ENCODE measurements at places on chromosomes 7 and 10.

DNA sequence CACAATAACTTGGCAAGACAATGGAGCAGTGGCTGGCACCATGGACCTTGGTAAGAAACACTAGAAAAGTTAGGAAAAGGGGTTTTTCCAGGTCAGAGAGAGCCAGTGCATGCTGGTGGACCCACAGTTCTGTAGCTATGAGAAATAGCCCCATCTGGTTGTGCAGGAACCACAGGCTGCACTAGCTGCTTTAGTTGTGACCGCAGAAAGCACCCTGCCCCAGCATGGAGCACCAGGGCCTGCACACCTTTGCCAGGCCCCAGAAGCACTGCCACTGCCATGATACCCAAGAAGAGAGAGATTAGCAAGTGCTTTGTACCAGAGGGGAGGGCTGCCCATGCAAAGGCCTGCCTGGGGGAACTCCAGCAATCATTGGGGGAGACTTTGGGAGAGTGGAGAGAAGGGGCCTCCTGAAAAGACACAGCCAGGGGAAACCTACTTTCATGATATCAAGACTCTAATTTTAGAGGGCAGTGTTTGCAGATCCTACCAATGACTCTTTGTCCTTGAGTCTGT lies 256.1 kb upstream of the C7orf33 start:
- DNase-seq, result no peak

DNA sequence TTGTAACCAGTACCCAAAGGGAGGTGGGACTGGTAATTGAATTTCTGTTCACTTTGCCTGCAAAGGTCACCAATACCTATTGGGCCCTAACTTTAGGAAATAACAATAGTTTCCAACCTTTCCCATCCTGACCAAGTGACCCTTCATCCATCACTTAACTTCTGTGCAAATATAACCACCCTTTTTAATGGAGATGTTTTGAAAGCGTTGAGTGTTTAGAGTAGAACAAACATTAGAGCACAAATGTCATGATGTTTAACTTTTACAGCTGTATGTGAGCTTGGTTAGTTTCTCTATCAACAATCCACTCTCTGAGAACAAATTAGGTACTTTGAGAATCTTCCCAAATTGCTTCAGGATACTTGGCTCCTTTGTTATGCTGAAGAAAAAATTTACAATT lies 66.4 kb downstream of the MET start:
- DNase-seq, result no peak

- DNase-seq, result no peak
These were observed 25.3 kb downstream of the USP6NL start for GRCh38 chr10:11586170-11586569.

DNA sequence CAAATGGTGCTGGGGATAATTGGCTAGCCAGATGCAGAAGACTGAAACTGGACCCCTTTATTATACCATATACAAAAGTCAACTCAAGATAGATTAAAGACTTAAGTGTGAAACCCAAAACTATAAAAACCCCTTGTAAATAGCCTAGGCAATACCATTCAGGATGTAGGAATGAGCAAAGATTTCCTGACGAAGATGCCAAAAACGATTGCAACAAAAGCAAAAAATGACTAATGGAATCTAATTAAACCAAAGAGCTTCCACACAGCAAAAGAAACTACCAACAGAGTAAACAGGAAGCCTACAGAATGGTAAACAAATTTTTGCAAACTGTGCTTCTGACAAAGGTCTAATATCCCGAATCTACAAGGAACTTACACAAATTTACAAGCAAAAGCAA lies 30.9 kb upstream of the PLXDC2 start:
- no peak for DNase-seq

- DNase-seq, result no peak
These were observed 102.7 kb downstream of the WDR11 start for GRCh38 chr10:120953897-120954296.

DNA sequence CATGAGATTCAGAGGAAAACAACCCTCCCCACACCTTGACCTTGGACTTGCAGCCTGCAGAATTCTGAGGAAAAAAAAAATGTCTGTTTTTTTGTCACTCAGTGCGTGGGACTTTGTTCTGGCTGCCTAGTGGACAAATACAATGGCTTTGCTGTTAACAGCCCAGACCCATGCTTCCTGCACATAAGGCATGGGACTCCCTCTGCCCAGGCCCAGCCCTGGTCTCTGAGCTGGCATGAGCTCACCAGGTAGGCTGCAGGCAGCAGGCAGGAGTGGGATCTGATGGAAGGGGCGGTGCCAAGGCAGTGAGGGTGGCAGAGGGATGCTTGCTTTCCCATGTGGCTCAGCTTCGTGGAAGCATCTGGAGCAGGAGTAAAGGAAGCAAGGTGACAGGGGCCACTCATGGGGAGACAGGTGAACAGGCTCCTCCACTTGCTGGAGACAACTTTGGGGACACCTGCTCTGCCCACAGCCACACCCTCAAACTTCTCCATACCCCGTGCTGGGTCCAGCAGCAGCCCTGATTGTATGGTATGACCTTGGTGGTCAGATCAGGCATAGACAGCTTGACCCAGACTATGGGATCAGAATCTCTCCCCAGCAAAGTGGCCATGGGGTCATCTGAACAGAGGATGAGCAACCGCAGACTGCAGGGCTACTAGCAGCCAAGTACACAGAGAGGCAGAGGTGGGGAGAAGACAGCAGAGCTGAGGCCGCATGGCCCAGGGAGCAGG lies 27.0 kb downstream of the ANXA8 start:
- no peak for DNase-seq

DNA sequence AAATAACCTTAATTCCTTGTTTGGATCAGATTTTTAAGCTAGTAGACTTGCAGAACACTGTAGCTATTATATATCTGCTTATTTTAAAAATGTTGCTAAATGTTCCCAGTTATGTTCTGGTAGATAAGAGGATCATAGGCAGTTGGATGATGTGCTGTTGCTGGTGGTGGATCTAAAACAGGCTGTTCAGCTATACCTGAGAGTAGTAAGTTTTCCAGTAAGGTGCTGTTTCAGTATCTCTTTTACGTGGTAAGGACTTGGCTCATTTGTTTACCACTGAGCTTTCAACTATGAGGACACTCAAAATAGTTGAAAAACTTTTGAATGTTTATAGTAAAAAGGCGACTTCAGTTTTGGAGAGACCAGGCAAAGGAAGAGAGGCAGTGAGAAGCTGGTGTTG lies 180.9 kb downstream of the CDK14 start:
- no peak for DNase-seq

GRCh38 chr10:105974803-105975456 lies 1189.6 kb downstream of the SORCS1 start:
- no peak for DNase-seq

- DNase-seq, result no peak
These were observed 292.5 kb upstream of the ZNF32 start for GRCh38 chr10:43940898-43941837.

DNA sequence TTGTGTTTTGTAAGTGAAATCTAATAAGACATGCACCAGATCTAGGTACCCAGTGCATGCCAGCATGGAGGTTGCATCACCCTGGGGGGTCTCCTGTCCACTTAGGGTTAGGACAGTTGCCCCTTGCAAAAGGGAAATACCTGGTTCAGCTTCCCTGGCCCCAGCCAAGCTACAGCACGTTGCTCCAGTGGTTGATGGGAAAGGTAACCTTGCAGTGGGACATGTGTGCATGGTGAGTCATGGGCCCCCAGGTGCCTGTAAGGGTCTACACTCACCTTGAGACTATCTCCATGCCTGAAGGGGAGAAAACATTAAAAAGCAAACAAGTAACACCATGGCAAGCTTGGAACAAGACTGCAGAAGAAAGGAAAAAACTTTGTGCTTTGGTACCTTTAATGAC lies 143.9 kb downstream of the LSM5 start:
- DNase-seq, result no peak

DNA sequence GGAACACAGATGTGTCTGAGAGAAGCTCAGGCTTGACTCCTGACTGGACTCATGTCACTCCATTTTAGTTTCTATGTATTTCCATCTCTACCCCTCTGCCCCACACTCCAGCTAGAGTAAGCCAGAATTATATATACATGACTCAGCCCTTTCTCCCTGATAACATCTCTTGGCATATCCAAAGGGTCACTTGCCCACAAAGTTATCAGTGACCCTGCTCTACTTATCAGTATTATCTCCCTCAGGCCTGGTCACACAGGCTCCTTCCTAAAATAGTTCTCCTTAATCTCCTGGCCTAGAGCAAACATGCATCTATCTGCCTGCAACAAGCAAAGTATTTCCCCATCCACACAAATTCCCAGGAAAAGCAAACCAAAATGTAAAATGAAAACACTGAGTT lies 598.3 kb downstream of the SUGCT start:
- no peak for DNase-seq

- DNase-seq, result no peak
These were observed 94.4 kb upstream of the SFMBT2 start for GRCh38 chr10:7505196-7505595.

GRCh38 chr10:2887391-2888070 lies 179.8 kb upstream of the PFKP start:
- DNase-seq, result no peak

- no peak for DNase-seq
These were observed 56.6 kb upstream of the ANK3 start for GRCh38 chr10:60446070-60446833.

DNA sequence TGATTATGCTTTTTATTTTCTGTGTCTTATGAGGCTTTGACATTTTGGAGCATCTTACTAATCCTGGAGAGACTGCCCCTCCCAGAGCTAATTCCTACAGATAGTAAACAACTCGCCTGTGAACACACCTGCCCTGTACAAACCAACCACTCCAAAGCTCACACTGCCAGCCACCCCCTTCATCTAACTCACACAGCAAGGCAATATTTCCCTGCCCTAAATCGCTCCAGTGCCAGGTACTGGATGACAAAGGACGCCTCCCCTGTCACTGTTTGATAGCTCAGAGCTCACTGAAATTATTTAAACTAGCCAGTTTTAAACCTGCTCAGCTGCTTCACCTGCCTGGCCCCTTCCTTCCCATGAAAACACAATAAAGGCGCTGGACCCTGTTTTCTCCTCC lies 535.1 kb upstream of the CELF2 start:
- DNase-seq, result no peak

DNA sequence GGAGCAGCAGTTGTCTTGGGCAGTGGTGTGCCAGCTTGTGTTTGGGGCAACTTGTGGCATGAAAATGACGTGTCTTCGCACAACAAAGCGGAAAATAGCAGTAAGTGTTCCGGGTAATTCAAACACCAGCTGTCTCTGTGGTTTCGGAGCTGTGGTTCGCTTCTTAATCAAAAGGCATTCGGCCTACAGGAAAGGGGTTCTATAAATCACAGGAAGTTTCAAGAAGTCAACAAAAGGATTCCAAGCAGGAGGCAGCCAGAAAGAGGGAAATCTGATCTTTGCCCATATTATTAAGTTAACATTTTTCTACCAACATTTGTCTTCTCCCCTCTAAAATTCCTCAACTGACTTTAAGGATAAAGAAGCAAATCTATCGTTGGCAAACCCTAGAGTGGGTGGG lies 353.4 kb downstream of the FGFR2 start:
- no peak for DNase-seq

DNA sequence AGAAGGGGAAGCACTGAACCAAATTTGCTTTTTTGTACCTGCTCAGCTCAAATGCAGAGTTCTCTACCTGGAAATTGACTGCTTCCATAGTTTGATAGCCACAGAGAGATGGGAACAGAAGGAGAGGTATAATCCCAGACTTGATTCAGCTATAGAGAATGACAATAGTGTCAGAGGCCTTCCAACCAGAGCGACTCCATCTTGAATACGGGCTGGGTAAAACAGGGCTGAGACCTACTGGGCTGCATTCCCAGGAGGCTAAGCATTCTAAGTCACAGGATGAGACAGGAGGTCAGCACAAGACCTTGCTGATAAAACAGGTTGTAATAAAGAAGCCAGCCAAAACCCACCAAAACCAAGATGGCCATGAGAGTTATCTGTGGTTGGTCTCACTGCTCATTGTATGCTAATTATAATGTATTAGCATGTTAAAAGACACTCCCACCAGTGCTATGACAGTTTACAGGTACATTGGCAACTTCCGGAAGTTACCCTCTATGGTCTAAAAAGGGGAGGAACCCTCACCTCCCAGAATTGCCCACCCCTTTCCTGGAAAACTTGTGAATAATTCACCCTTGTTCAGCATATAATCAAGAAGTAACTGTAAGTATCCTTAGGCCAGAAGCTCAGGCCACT lies 42.7 kb upstream of the ATRNL1 start:
- no peak for DNase-seq

DNA sequence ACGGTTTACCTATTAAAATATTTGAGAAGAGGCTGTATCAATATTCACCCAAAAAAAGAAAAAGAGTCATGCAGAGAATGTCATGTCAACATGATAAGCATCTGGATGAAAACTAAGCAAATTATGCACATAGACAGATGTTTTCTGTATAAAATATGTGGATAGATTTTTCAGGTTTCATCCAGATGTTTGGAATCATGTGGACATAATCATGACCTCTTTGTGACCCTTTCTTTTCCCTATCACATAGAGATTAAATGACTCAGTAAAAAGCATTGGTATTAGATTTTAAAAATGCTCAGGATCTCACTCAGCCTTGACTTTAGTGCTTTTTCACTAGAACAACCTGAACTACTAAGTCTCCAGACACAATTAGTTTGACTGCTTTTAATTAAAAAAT lies 90.0 kb downstream of the FOXP2 start:
- DNase-seq, result no peak

DNA sequence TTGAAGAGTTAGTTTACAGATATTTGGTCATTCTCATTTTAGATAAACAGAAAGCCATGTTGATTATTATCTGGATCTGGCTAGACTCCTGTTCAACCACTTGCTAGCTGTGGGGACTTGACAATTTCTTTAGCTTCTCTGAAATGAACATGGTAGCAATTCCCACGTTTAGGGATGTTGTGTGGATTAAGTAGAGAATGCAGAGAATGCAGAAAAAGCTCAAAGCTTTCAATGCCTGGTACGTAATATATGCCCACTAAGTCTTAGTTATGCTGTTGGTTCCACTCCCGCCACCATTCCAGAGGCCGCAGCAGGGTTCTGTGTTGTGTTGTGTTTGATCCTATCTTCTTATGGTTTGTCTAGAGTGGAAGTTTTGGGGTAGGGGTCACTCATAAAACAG lies 39.2 kb upstream of the RPA3 start:
- DNase-seq, result no peak

GRCh38 chr7:90251304-90251635 lies 6.3 kb downstream of the CFAP69 start:
- no peak for DNase-seq

DNA sequence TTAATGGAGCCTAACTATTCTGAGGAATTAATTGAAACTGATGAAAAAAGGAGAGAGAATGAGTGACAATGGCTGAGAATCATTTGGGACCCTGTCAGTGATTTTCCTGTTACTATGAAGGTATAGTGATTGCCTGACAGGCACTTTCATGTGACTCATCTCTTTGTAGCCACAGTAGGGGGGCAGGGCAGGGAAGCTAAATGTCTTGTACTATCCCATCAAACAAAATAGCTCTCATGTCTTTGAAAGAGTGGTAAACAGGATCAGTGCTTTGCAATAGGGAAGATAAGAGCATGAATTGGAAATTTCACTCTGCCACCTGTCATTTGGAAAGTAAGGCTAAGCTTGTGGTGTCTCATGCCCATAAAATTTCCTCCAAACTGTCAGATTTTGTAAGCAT lies 94.5 kb upstream of the GSDME start:
- DNase-seq, result no peak
